ENCODE measurements at places on chromosomes 2 and 18.

GRCh38 chr2:237866101-237866621, 6.7 kb downstream of the RAMP1 start:
- DNase-seq: peak; percentile 61

GRCh38 chr2:150122156-150122555, 365.3 kb downstream of the RND3 start:
- no peak for DNase-seq

DNA sequence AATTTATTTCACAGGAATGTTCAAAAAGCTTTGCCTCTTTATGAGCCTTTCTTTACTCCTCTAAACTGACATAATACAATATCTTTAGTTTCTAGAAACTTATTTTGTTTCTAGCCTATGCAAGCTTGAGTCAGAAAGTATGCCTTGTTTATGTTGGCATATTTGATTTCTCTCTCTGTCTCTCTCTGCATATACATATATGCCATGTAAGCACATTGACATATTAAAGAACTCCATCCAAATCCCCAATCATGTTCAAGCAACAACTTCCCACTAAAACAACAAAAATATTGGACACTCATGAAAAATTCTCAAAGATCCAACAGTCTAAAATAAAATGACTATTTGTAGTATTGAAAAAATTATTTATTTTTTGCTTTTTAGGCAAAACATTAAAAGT, 1651.2 kb upstream of the ACVR2A start:
- no peak for DNase-seq

DNA sequence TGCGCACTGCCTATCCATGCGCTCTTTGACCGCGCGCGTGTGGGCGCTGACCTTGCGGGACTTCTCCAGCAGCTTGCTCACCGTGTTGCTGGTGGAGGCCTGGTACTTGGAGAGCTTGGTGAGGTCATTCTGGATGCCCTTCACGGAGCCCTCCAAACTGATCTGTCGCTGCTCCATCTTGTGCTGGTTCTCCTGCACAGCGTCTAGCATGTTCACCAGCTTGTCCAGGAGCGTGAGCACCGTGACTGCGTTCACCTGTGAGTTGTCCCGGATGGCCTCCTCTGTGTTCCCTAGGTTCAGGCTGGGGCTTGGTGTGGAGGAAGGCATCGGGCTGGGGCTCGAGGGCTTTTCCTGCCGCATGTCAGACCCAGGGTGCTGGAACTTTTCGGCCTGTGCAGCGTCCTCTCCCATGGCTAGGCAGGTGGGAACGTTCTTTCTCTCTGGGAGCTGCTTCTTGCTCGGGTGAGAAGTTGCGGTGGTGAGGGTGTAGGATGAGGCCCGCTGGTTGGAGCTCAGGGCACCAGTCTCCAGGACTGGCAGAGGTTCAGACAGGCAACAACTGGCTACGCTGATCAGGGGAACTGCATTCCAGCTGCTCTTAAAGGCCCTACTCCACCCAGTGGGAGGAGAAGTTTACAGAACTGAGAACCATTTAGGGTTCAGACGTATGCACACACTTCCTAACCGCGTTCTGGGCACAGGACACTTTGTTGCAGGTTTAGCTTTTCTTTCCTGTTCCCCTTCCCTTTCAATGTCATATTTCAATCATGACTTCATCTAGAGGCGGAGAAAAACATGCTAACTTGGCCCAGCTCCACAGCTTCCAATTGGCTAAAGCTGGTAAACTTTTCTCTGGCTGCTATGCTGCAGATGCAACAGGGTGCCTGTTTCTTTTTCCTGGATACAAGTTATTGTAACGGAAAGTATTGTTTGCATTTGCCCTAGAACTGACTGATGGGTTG, at the start of gene CAVIN2:
CAVIN2 (minus strand) TSS at position 574 of the 962 bp plus-strand sequence; CDS start at position 411, 163 bp downstream.
- peak; percentile 90 for DNase-seq

DNA sequence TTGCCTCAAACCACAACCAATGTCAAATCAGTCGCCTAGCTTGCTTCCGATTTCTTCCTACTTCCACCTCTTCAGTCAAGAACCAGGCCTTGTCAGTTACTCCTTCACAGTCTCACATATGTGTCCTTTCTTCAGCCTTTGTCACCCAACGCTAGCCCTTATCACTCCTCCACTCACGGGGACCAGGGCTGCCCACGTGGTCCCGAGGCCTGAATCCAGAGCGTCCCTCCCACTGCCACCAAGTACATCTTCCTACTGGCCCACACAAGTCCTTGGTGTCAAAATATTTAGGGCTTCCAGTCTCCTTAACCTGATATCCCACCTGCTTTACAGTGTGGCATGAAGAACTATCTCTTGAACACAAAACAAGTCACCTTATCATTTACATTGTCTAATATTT, 119.1 kb upstream of the SPRED2 start:
- no peak for DNase-seq

- DNase-seq: no peak
These were observed 14.5 kb downstream of the KCNS3 start for GRCh38 chr2:17892770-17893534.

- DNase-seq: peak; percentile 84
These were observed 13.2 kb upstream of the SEH1L start for GRCh38 chr18:12934454-12935071.

- DNase-seq: no peak
These were observed 178.3 kb upstream of the KLHL29 start for GRCh38 chr2:23206650-23207049.

GRCh38 chr2:232887171-232887850, 17.2 kb downstream of the SNORC start:
- DNase-seq: no peak

GRCh38 chr18:27606741-27607140, 421.6 kb upstream of the CHST9 start:
- DNase-seq: no peak

DNA sequence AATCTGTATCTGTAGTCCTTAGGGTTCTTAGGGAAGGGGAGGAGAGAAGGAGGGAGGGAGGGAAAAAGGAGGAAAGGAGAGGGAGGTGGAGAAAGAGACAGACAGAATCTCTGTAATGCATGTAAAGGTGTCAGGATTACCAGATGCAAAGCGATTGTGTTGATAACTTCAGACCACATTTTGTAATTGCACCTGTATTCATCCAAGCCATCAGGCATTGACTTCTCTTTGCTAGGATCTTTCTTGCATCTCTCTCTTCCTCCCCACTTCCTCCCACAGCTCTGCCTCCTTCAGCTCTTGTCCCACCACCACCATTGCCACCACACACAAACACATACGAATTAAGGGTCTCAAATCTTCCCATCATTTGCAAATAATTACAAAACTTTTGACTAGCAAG, 91.4 kb downstream of the AOX1 start:
- no peak for DNase-seq

DNA sequence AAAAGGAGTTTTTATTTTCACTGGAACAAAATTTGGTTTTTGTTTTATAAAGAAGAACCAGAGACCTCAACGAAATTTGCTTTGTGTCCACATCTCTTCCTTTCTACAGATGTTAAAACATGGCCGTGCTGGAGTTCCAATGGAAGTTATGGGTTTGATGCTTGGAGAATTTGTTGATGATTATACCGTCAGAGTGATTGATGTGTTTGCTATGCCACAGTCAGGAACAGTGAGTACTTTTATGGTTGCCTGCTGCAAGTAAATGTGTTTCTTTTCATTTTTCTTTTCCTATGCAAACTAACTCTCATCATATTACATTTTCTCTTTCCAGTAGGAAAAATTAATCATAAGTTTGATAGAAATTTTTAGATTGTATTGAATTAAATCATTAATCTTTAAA, 48.4 kb upstream of the TBR1 start:
- DNase-seq: no peak

GRCh38 chr2:19664646-19665045, 237.1 kb downstream of the TTC32 start:
- DNase-seq: no peak

- peak; percentile 22 for DNase-seq
These were observed 30.2 kb downstream of the GREB1 start for GRCh38 chr2:11563784-11564666.

- no peak for DNase-seq
These were observed 139.4 kb upstream of the HAAO start for GRCh38 chr2:42931818-42932195.

DNA sequence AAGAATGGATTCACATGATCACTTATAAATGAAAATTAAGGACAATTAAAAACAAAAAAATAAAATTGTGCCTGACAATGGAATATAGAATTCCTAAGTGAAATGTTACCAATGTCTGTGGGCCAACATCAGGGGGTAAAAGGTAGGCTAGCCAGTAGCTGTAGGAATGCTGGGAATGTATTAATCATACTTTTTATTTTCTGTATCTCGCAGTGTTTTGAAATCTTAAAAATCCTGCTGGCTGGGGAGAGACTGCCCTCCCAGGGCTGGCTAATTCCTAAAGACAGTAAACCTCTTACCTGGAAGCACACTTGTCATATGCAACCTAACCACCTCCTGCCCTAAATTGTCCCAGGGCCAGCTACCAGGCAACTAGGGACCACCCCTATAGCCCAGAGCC, 69.8 kb downstream of the REV1 start:
- no peak for DNase-seq

DNA sequence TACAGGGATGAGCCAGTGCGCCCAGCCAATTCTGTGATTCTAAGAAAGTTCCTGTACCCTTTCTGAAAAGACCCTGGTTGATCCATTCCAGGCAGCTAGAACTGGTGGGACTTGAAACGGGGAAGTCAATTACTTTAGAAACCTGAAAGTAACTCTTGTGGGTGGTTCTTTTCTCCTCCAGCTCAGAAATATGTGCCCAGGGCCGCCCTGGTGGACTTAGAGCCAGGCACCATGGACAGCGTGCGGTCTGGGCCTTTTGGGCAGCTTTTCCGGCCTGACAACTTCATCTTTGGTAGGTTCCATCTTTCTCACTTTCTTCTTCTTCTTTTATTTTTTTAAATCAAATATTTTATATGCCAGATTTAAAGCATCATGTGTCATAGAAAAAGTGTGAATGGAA, 2.7 kb downstream of the TUBB6 start:
- DNase-seq: peak; percentile 62

GRCh38 chr2:219642069-219642454, 14.6 kb downstream of the SLC4A3 start:
- DNase-seq: peak; percentile 59

DNA sequence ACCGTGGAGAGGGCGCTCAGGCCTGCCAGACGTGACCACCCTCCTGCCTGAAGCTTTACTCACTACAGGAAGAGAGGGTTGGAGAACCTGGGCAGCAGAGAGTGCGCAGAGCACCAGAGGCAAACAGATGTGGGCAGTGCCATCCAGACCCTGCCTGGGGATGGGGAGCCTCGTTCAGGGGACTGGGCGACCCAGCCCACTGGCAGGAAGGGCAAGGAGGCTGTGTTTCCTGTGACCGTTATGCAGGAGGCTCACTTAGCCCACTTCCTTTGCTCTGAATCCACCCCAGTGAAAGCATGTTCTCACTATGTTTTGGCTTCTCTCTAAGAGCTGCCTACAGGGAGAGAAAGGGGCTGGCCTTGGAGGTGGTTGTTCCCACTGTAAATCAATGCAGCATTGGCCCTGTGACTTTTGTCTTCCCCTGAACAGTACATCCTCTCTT, 23.0 kb upstream of the ACKR3 start:
- DNase-seq: no peak

GRCh38 chr2:10226038-10226724, 76.5 kb upstream of the HPCAL1 start:
- DNase-seq: peak; percentile 66

DNA sequence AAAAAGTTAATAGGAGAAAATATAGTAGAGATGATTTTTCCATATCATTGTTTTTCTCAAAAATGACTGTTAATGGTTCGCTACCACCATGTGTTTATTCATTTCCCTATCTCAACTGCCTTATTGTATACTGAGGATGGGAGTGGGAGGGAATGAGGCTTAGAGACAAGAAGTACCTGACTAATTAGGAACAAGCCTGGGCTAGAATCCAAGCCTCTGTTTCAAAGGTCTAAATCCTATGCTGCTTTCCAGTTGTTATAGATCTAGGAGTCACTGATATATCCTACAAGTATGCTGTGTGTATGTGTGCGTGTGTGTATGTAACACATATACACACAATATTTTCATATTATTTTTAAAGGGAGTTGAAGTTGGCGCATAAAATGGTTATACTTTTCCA, 465.9 kb downstream of the EPHA4 start:
- DNase-seq: no peak

GRCh38 chr18:44725300-44726058, 44.8 kb downstream of the SETBP1 start:
- DNase-seq: peak; percentile 76

GRCh38 chr18:36685580-36685979, 143.2 kb downstream of the TPGS2 start:
- DNase-seq: no peak

GRCh38 chr2:6823111-6823510, 42.6 kb downstream of the CMPK2 start:
- no peak for DNase-seq

- DNase-seq: no peak
These were observed 17.5 kb upstream of the LONRF2 start for GRCh38 chr2:100339823-100340222.

GRCh38 chr2:19799881-19800780, 101.7 kb downstream of the TTC32 start:
- DNase-seq: no peak

- no peak for DNase-seq
These were observed 223.1 kb upstream of the SP5 start for GRCh38 chr2:170492010-170492409.

GRCh38 chr2:189143925-189144324, 35.6 kb downstream of the COL5A2 start:
- DNase-seq: peak; percentile 55

DNA sequence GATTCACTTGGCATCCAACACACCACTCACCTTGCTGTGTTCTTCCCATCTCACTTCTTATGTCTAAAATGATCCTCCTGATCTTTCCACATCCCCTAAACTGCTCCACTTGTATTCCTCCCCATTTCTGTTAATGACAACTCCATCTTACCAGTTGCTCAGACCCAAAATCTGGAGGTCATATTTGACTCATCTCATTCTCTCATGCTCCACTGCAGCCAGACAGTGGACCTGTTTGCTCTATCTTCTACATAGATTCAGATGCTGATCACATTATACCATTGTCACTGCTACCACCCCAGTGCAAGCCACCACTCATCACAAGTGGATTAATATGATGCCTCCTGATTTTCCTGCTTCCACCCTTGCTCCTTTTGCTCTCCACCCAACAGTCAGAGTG, 7.9 kb upstream of the NABP1 start:
- no peak for DNase-seq

- DNase-seq: no peak
These were observed 35.1 kb upstream of the YWHAQ start for GRCh38 chr2:9665898-9666297.

DNA sequence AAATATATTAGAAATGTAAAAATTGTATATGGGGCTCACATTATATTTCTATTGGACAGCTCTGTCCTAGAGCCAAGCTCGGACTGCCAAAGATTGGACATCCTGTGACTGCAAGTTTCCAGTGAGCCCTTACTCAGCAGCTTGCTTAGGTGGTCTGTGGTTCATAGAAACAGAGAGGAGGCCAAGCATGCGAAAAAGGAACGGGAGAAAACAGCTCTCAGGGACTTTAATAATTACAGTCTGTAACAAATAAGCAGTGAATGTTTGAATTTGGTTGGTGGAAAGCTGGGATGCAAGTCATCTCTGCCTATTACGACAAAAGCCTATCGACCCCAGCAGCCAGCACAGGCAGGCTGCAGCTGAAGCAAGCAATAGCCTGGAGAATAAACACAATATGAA, 35.6 kb downstream of the WIPF1 start:
- no peak for DNase-seq
